ENCODE measurements at places on chromosomes 5 and 9. TPM values are rescaled to one million over a fixed set of nuclear protein-coding genes. Genes with fewer than 3 reads are reported as not detected.

The PKD2L2 gene
- not detected for total RNA-seq

The GABRA1 gene
- not detected for total RNA-seq

The FOXD4 gene
- not detected for total RNA-seq

The CNTNAP3 gene
- total RNA-seq = not detected

The WNK2 gene
- total RNA-seq = not detected

DNA sequence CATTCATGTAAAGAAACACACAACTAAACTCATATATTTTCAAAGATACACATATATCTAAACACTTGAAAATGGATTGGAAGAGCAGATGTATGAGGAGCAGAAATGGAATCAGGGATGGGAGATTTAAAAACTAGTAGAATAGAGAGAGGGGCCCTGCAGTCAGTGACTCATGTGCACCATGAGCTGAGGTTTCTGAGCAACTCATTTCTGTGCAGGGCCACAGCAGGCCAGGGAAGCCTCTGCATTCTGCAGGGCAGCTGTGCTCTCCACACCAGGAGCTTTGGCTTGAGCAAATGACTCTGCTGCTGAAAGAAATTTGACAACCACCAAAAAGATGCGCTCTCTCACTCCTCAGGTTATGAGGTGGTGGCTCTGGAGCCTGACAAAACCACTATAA, 27.1 kb downstream of the LHX6 start:
- peak overlapping the region; percentile 57 for H3K27ac ChIP-seq
- peaks cover 2% of the 10 kb centered on the region for H3K4me1 ChIP-seq
- DNase-seq = no peak
- H3K4me3 ChIP-seq = no peak overlapping the region
- peaks cover 27% of the 10 kb centered on the region for H3K27me3 ChIP-seq

DNA sequence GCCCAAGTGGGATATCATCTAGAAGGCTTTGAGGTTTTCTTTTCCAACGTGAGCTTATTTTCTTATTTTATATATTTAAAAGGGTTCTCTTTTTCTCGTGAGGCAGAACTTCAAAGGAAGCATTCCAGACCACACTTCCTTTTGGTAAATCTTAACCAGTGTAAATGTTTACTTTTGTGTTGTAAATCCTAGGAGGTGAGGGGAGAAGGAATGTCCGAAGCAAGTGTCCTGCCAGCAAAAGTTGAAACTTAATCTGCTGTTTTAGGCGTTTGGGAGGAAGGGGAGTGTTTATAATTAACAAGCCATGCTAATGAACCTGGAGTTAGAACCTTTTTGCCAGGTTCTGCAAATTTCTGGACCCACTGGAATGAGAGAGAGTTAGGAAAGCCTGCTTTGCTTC, 37.9 kb downstream of the WWC1 start:
- DNase-seq = no peak
- H3K36me3 ChIP-seq = no peaks in the 10 kb centered on the region
- H3K4me3 ChIP-seq = no peak overlapping the region
- peaks cover 8% of the 10 kb centered on the region for H3K4me1 ChIP-seq

DNA sequence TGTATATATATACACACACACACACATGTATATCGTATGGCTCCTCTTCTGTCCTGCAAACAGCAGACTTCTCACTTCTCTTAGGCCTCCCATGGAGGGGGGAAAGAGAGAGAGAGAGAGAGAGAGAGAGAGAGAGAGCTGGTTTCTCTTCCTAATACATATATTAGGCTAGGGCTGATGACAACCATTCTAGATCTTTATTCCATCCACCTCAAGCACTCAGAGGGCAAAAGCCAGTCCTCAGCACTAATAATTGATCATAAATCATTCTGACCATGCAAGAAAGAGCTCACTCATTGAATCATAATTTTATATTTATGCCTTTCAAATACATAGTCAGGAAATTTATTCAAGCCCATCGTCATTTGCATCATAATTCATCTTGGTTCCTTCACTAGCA, 47.0 kb downstream of the CFAP90 start:
- no peak overlapping the region for H3K4me3 ChIP-seq
- no peak for DNase-seq
- H3K27ac ChIP-seq = no peak overlapping the region

- H3K4me3 ChIP-seq = no peak overlapping the region
- no peak overlapping the region for H3K27ac ChIP-seq
- H3K4me1 ChIP-seq = peaks cover 3% of the 10 kb centered on the region
These were observed 152.9 kb upstream of the PHYKPL start for GRCh38 chr5:178385496-178385890.

DNA sequence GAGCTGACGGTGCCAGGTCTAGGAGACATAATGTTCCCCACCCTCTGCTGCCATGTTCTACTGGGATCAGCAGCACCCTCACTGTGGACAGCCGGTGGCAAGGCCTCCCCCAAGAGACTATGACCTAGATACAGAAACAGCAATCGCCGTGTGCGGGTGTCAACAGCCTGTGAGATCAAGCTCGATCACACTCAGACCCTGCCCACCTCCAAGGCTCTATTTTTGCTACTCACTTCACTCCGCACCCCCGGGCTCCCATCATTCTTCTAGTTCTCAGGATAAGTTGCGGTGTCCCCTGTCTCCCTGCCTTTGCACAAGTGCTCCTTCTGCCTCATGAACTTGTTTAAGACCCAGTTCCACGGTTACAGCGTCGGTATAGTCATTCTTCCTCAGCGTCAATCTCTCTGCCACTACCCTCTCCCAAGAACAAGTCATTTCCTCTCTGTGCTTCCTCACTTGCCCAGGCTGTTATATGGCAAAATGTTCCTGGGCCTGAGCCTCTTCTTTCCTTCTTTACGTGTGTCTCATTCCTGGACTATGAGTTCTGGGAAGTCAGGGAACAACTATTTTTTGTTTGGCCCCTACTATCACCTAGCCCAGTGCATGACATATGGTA, 5.4 kb upstream of the DOCK8 start:
- no peaks in the 10 kb centered on the region for H3K27me3 ChIP-seq
- no peaks in the 10 kb centered on the region for H3K36me3 ChIP-seq
- no peak overlapping the region for H3K27ac ChIP-seq
- H3K4me3 ChIP-seq = no peak overlapping the region
- DNase-seq = no peak

DNA sequence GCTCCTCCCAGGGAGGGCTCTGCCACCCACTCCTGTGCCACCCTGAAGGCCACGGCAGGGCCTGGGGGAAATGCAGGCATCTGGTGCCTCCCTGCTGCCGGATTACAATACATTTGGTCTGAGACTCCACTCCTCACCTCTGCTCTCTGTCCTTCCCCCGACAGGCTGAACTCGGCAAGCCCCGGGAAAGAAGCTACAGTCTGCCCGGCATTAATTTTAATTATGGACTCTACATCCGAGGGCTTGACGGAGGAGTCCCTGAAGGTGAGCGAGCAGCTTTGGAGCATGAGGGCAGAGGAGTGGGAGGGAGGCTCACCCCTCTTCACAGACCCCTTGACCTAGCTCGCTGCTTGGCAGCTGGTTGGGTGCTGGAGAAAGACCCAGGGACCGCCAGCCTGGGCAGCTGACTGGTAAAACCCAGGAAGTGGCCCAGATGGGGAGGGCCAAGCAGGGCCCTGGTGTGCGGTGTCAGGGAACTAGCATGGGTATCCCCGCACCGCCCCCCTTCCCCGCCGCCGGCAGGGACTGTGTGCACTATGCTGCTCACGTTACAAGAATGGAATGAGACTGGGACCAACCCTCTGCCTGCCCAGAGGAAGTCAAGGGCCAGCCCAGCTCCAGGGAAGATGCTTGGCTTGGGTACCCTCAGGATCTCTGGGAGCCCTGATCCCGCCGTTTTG, 83.7 kb upstream of the BARHL1 start:
- H3K27ac ChIP-seq = no peak overlapping the region
- H3K27me3 ChIP-seq = peaks cover 29% of the 10 kb centered on the region
- DNase-seq = no peak
- peaks cover 3% of the 10 kb centered on the region for H3K36me3 ChIP-seq

DNA sequence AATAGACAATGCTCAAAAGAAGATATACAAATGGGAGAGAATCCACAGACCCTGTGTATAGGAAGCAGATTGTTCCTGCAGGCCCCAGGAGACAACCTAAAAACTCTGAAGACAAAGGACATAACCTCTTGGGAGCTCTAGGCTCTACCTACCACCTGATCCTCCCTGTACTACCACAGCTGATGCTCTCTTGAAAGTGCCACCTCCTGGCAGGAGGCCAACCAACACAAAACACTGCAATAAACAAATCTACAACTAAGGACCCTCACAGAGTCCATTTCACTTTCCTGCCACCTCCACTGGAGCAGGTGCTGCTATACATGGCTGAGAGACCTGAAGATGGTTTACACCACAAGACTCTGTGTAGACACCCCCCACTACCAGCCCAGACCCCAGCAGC, 49.0 kb downstream of the STARD4 start:
- no peak for DNase-seq
- peaks cover 14% of the 10 kb centered on the region for H3K36me3 ChIP-seq
- peaks cover 12% of the 10 kb centered on the region for H3K4me1 ChIP-seq

- DNase-seq = no peak
- no peak overlapping the region for H3K4me3 ChIP-seq
- peak overlapping the region; percentile 84 for H3K27ac ChIP-seq
- H3K4me1 ChIP-seq = peaks cover 37% of the 10 kb centered on the region
These were observed 9.0 kb upstream of the PHF19 start for GRCh38 chr9:120885958-120886357.

DNA sequence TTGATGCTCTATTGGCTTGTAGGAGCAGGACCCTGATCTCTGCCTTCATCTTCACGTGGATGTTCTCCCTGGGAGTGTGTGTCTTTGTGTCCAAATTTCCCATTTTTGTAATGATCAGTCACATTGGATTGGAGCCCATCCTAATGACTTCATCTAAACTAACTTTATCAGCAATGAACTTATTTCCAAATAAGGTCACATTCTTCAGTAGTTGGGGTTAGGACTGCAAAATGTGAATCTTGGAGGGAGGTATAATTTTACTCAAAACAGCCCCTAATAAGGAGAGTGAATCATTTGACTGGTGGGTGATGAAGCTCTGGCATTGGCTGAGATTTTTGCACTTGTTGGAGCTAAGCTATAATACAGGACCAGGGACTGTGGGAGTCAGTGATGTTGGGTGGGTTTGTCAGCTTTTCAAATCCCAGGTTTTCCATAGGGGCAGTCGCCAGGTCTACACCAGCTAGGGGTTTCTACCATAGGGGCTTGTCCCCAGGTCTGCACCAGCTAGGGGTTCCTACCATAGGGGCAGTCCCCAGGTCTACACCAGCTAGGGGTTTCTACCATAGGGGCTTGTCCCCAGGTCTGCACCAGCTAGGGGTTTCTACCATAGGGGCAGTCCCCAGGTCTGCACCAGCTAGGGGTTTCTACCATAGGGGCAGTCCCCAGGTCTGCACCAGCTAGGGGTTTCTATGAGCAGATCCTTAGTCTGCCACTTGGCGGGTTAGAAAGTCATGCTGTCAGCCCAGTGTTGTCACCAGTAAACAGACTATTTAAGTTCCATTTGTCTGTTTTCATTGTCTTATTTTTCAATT, 382.6 kb upstream of the DAP start:
- no peaks in the 10 kb centered on the region for H3K4me1 ChIP-seq
- DNase-seq = no peak
- no peak overlapping the region for H3K27ac ChIP-seq
- no peak overlapping the region for H3K4me3 ChIP-seq

GRCh38 chr5:96112123-96112670, 150.5 kb upstream of the ELL2 start:
- peaks cover 2% of the 10 kb centered on the region for H3K36me3 ChIP-seq
- no peak overlapping the region for H3K27ac ChIP-seq
- peaks cover 4% of the 10 kb centered on the region for H3K27me3 ChIP-seq

All from T-helper 17 cell (primary cell).